ENCODE measurements at places on chromosomes 5 and 9.

DNA sequence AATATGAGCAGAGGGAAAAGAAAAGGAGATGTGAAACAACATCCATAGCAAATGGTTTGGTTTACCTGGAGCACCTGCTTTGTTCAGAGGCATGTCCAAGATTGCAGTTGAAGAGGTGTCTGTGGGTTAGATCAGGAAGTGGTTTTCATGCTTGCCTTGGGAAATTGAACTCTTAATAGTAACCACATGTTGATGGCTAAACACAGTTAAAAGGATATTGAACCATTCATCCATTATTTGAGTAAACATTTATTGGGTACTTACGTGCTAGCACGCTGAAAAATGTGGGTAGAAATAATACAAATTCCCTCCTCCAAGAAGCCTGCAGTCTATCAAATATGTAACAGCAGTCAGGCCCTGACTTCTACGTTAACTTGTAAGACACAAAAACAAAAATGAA is 235.7 kb upstream of the TNC start:
- DNase-seq = no peak

- no peak for DNase-seq
Observed at GRCh38 chr9:121838746-121839669, 187.6 kb downstream of the DAB2IP start.

DNA sequence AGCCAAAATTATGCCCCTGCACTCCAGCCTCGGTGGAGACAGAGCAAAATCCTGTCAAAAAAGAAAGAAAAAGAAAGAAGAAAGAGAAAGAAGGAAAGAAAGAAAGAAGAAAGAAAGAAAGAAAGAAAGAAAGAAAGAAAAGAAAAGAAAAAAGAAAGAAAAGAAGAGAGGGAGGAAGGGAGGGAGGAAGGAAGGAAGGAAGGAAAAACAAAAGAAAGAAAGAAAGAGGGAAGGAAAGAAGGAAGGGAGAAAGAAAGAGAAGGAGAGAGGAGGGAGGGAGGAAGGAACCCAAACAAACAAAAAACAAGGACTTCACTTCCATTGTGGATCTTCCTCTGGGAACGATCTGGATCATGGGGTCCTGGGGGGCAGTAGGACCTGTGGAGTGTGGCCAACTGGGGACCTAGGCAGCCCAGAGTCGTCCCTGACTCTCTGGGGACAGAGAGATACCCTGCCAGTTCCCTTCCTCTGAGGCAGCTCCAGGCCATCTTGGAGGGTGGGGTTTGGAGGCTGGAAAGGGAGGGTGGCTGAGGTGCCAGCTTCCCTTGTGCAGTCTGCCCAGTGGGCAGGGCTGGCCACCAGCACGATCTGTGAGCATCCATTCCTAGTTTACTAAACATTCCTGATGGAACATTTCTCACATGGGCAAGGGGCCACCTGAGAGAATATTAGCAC is 216.8 kb downstream of the PAX5 start:
- DNase-seq = no peak

DNA sequence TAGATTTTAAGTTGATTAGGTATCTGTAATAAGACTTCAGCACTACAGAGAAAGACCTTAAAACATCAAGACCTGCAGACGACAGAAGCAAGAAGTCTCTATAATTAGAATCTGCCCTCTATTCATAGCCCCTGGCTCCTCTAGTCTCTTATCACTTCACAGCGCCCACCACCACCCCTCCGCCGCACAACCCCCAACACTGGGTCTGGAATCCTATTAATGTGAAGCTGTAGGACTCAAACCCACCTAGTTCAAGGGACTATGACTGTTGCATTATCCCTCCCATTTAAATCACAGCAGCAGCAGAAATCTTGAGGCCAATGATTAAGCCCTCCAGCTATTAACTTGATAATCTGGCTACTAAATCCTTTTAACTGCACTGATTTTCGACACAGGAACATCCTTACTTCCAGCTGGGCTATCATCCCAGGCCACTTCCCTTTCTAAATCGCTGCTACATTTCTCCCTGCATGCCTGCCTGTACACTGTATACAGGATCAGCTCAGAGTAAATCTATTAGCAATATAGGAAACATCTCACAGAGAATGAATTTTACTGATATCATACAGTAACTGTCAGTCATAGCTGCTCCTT is 159.5 kb upstream of the GRAMD2B start:
- DNase-seq = no peak

DNA sequence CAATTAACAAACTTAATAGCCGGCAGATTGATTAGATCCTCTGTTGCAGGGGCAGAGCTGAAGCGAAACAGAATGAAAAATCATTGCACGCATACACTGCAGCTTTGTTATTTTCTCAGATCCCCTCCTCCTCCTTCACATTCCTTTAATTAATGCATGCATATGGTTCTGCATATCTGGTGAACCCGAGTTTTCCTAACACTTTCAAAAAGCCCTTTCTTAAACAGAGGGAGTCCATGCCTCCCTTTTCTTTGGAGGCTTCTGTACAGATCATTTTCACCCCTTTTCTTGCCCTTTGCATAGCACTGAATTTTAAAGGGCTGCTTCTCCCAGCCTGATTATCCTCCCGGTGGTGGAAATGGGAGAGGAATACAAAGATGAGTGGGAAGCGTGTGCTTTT is 136.6 kb upstream of the TBCA start:
- DNase-seq = no peak

GRCh38 chr5:67063791-67064190 is 132.8 kb downstream of the CD180 start:
- no peak for DNase-seq

- DNase-seq = no peak
Observed at GRCh38 chr9:122065923-122066629, 27.0 kb downstream of the TTLL11 start.

- no peak for DNase-seq
Observed at GRCh38 chr9:98438666-98439065, 183.2 kb upstream of the TBC1D2 start.

- DNase-seq = peak; percentile 85
Observed at GRCh38 chr9:91162784-91163443, 198.8 kb downstream of the AUH start.

GRCh38 chr9:120971938-120972337 is 45.3 kb upstream of the TRAF1 start:
- DNase-seq = no peak

DNA sequence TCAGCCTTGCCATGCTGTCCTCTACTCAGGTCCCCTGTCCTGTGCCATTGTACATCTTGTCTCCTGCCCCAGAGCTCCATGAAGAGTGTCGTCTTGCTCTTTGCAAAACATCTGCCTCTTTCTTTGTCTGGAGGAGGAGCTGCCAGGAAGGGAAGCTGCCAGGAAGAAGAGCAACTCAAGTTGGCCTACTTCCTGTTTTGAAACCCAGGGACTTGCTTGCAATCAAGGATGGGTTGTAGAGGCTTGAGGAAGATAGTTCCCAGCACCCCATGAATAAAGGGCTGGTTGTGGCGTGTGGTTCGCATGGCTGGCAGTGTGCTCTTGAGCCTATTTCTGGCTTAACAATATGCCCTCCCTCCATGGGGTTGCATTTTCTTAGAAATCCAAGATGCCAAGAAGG is 53.0 kb upstream of the CPEB4 start:
- DNase-seq = no peak

DNA sequence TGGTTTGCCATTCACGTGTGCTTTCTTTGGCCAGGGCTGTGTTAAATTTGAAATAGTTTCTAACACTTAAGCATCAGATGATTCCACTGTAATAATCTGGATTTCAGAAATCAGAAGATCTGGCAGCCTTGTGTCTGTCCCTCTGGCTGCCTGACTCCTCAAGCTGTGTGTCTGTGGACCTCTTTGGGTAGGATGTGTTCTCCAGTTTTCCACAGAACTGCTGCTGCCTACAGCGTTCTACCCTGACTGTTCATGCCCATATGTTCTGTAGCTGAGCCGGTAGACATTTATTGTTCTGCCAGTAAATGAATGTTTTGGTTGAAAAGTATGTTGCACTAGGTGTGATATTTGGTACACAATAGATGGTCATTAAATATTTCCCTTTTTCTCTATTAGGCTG is 81.3 kb downstream of the SH3GL2 start:
- no peak for DNase-seq

DNA sequence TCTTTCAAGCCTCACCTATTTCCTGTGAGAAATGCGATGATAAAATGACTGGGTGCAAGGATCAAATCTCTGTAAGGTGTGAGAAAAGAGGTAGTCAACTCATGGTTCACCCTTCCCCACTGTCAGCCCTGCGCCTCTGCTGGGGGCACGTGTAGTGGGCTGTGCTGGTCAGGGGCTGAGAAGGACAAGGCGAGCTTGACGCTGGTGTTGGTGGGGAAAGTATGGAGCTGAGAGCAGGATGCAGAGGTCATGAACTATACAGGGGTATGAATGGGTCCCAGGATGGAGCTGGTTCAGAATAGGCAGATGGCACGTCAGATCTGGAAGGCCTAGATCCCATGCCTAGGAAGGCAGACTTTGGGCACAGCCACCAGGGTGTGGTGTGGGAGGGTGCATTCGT is 20.6 kb downstream of the PITX1 start:
- DNase-seq = peak; percentile 26

- DNase-seq = no peak
Observed at GRCh38 chr9:107279086-107279485, 4.0 kb upstream of the RAD23B start.

DNA sequence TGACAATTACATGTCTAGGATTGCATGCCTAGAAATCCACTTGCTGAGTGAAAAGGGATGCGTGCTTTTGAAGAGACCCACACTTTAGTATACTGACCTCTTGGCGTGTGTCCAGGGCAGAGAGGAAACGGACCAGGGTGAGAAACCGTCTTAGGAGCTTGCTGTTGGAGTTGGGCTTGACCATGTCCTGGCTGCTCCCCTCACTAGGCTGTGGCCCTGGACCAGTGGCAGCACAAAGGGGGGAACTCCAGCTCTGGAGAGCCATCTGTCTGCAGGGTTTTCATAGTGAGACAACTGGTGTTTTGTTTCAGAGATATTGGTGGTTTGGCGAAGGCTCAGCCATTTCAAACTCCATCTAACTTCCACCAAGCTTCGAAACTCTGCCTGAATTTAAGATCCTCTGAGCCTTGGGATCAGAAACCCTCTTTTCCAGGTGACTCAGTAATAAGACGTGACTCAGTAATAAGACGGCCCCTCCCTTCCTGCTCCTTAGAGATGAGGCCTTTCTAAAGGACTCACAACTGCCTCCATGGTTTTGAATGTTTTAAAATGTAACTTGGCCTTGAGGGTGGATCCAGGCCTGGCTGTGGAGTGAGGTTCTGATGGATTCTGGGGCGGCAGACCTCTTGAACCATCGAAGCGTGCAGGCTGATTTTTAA is 165.8 kb downstream of the MELK start:
- DNase-seq = no peak

GRCh38 chr9:19479874-19480273 is 71.1 kb downstream of the ACER2 start:
- no peak for DNase-seq

GRCh38 chr5:81779916-81780266 is 29.0 kb upstream of the SSBP2 start:
- no peak for DNase-seq

GRCh38 chr5:133897431-133897830 is 71.0 kb downstream of the C5orf15 start:
- DNase-seq = no peak

GRCh38 chr5:168423971-168424370 is 62.3 kb upstream of the RARS1 start:
- no peak for DNase-seq

- DNase-seq = no peak
Observed at GRCh38 chr5:167903243-167903642, 388.2 kb upstream of the WWC1 start.

GRCh38 chr5:22908586-22908985 is 55.4 kb upstream of the CDH12 start:
- DNase-seq = no peak

- no peak for DNase-seq
Observed at GRCh38 chr9:75962013-75962661, 71.7 kb downstream of the PCSK5 start.

DNA sequence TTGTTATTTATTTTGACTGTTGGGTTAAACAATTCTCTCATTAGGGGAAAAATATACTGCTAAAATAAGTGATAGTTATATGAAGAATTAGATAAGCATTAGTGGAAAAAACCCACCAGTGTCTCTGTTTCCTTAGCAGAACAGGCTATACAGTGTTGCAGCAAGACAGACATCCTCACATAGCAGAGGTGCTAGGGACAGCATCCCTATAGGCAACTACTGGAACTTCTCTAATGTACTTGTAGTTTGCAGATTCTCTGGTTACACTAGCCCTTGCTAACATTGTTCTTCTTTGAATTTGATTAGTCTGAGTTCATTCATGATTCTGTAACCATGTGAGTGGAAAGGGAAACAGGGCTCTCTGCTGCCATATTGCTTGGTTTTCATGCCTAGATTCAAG is 661.8 kb upstream of the RGMB start:
- no peak for DNase-seq

GRCh38 chr9:124290743-124291554 is 33.2 kb downstream of the NEK6 start:
- no peak for DNase-seq

- DNase-seq = no peak
Observed at GRCh38 chr5:131530706-131531331, 104.2 kb downstream of the RAPGEF6 start.

- no peak for DNase-seq
Observed at GRCh38 chr9:8751406-8751930, 951.9 kb upstream of the DMAC1 start.

DNA sequence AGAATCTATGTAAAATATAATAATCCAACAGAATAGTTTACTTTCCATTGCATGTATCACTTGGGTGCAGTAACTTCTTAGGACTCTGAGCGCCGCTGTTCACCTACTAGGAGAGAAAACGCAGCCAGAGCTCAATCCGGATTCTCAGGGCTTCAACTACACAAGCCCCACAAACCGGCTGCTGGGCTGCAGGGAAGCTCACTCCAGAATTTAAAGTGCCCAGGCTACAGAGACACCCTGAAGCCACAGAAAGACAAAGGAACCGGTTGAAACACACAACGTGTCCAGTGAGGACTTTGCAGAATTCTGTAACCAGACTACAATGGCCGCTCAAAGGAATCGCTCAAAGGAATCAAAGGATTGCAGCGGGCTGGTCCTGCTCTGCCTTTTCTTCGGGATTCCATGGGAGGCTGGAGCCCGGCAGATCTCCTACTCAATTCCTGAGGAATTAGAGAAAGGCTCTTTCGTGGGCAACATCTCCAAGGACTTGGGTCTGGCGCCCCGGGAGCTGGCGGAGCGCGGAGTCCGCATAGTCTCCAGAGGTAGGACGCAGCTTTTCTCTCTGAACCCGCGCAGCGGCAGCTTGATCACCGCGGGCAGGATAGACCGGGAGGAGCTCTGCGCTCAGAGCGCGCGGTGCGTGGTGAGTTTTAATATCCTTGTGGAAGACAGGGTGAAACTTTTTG is at the start of gene PCDHGA10:
PCDHGA10 (plus strand) TSS at position 134 of the 686 bp plus-strand sequence; CDS start at position 323, 189 bp downstream.
- DNase-seq = peak; percentile 70

DNA sequence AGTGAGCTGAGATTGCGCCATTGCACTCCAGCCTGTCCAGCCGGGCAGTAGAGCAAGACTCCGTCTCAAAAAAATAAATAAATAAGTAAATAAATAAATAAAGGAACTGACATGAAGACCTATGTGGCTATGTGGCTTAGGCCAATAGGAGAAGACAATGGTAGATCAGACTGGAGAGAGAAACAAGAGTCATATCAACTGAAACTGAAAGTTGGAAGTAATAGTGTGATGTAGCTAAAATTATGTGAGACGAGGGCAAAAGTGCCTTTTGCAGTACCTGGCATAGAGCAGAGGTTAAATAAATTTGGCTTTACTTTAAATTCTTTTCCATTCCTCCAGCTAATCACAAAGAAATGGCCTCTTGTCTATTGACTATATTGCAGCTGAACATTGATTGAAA is 7.3 kb downstream of the FBP2 start:
- no peak for DNase-seq

Data from activated CD8-positive, alpha-beta memory T cell treated with anti-CD3 and anti-CD28 coated beads for 24 hours (primary cell).